ENCODE measurements at places on chromosomes 1 and 21.
A peak's percentile ranks its signal among the peaks of the same experiment; 100 is the strongest.

- no peak for DNase-seq
Measured at GRCh38 chr1:204262506-204263253, 48.9 kb upstream of the GOLT1A start.

- DNase-seq = no peak
Measured at GRCh38 chr1:227774051-227774731, 39.0 kb downstream of the SNAP47 start.

GRCh38 chr1:241637046-241637590, 3.1 kb downstream of the CHML start:
- DNase-seq = no peak

- DNase-seq = no peak
Measured at GRCh38 chr1:95118067-95118499, 928 bp downstream of the TLCD4 start.

DNA sequence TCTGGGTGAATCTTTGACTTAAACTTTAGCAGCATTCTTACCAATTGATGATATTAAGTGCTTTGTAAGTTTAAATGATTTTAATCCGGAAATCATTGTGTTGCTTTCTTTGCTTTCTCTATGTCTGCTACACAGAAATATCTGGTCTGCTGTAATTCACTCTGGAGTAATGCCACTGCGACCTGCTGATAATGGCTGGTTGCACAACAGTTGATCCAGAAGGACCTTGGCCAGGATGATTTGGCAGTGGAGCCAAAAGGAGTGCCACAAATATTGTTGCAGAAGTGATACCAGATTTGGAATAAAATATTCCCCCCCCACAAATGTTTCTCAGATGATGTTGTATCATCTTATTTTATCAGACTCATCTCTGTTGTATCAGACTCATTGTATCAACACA, 2063.9 kb downstream of the MRPL39 start:
- no peak for DNase-seq

DNA sequence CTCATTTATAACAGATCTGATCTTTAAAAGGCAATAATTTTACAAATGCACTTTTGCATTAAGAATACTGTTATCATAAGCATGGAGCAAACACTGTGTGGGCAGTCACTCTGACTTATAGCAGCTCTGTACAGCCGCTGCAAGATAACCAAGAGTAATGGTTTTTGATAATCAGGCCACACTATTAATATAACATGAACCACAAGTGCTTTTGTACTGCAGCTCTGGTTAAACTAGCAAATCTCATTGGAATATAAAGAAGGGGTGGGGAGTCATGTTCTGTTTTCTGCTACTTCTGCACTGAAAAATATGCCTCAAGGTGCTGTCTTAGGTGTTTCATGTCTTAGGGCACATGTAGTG, 357.4 kb downstream of the LMO4 start:
- DNase-seq = no peak

DNA sequence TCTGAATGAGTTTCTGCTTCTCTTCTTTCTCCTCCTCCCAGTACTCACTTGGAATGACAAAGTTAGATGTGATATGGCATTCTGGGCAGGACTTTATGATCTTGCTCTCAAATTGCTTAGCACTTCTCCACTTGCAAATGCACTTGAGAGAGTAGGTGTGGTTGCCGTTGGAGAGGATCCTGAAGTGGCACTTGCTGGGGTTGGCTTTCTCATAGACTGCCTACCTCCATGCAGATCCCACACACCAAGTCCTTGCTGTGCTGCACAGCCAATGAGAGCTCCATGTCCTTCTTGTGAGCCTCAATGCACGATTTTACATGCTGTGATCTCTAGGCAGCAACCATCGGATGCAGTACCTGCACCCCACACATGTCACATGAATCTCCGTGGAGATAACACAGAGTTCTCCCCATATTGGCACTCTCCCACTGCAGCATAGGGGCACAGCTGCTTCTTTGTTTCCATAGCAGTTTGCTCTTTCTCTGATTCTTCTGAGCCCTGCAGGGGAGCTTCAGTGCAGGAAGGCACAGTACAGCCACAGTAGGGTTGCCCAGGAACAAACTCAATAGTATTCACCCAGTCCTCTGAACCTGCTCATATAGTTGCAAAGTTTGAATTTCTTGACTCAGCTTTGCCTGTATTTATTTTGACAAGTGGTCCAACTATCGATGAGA, 45.2 kb downstream of the ZNF691 start:
- no peak for DNase-seq

DNA sequence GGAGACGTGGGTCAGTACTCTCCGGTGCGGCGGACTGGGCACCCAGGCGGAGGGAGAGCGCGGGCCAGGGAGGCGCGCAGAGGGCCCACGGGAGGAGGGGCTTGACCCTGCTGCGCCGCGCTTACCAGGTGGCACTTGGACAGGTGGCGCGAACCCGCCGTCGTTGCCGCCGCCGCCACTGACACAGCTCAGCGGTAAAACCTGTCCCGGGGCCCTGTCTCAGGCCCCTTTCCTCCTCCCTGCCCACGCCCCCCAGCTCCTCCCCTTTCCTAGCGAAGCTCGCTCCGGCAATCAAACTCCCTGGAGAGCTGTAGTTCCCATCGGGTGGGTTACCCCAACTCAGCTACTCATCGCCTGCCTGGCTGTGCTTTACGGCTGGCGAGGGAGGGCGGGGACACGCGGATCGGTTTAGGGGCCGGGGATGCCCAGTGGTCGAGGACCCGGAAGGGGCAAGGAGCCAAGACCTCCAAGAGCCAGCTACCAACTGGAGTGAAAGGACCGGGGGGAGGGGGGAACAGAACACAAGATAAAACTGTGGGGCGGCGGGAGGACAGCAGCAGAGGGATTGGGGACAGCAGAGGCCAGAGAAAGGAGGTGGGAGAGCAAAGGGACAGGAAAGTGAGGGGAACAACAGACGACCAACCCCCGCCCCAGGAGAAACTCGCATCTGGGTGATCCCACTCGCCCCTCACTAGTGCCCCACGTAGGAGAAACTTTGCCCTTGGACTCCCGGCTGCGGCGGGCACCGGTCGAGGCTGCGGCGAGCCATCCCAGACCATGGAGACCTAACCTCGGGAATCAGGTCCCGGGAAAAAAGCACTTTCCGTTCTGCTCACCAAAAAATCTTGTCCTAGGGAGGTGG, 2.9 kb downstream of the GFI1 start:
- DNase-seq = no peak

DNA sequence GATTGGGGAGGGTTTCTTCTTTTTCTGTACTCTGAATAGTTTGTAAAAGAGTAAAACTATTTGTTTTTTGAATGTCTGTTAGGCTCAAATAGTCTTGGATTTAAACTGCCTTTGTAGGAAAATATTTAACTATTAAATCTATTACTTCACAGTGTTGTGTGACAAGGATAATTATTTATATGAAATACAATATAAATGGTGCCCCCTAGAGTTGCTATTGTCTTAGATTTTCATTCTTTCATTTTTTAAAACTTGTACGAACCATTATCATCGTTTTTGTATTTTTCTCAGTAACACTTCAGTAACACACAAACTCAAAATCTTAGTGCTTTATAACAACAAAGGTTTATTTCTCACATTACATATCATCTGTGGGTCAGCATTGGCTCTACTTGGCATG, 37.4 kb downstream of the C1orf185 start:
- DNase-seq = no peak

- DNase-seq = no peak
Measured at GRCh38 chr1:210330279-210330866, 1.7 kb downstream of the HHAT start.

- no peak for DNase-seq
Measured at GRCh38 chr1:94104127-94104684, 16.7 kb downstream of the ABCA4 start.

DNA sequence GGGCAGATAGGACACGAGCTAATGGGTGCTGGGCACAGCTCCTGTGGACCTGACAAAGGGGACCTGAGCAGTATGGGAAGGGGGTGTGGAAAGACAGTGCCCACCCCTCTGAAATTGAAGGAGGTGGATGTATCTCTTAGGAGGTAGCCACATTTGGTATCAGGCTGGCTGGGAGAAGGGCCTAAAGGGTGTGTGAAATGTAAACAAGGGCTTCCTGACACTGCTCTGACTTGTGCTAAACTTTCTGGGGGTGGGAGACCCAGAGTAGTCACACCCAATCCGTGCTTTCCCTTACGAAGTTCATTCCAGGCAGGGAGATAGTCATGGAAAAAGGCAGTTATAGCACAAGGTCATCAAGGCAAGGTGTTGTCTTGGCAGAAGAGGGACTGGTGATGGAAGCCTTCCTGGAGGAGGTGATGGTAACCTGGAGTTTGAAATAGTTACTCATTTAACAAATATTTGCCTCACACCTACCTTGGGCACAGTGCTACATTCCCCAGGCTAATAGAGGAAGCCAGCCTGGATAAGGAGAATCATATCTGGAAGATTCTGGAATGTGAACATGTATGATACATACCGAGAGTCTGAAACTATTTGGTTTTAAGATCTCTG, 5.3 kb upstream of the CCDC24 start:
- no peak for DNase-seq

- DNase-seq = no peak
Measured at GRCh38 chr1:203671047-203671446, 44.4 kb downstream of the ATP2B4 start.

- no peak for DNase-seq
Measured at GRCh38 chr1:198359024-198359653, 181.3 kb downstream of the ATP6V1G3 start.

GRCh38 chr1:13540866-13541265, 27.1 kb upstream of the LRRC38 start:
- DNase-seq = no peak

DNA sequence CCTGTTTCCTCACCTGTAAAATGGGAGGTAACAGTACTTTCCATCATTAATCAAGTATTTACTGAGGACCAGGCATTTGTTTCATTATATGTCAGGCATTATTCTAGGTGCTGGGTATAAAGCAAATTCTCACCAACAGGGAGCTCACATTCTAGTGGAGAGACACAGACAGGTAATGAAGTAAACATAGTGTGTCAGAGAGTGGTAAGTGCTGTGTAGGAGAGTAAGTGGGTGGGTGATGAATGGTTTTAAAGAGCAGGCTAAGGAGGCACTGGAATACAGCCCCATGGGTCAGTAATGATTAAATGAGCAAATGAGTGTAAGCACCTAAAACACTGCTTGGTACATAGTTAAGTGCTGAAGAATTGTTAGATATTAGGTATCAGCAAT, 60.4 kb downstream of the DNTTIP2 start:
- no peak for DNase-seq

DNA sequence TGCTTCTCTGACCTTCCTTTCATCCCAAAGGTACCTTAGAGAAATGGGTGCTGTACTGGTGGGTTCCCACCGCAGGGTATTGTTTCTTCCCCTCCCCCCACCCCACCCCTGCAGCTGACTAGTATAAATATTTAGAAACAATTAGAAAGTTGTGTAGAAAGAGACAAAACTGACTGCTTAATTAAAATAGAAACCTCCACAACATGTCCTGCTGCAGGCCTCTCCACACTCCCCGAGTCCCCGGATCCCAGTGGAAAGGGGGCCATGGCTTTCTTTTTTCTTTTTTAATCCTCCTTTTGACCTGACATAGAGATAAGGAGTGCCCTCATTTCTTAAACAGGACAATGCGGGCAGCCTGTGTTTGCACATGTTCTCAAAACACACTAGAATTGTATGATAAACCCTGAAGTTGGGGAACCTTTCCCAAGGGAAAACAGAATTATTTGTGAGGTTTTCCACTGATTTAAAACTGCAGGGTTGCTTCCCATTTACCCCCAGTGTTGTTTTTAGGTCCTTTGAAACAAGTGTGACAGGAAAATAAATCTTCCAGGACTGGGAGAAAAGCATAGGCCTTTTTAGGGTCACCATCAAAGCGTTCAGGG, 1.7 kb downstream of the RHOU start:
- DNase-seq = no peak

DNA sequence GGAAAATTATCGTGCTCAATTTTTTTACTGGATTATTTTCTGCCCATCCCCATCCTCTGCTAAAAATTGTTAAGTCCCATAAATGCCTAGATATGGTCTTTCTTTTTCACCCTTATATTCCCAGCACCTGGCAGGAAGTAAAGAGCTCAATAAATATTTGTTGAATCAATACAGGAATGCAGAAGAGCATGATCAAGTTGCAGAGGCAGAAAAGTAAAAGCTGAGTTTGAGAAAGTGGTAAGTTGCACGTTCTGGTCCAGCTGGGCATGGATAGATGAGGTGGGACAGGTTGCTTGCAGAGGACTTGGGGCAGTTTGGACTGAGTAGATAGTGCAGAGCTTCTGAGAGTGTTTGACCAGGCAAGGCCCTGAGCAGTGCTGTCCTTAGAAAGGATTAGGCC, 40.1 kb downstream of the ZNF281 start:
- no peak for DNase-seq

DNA sequence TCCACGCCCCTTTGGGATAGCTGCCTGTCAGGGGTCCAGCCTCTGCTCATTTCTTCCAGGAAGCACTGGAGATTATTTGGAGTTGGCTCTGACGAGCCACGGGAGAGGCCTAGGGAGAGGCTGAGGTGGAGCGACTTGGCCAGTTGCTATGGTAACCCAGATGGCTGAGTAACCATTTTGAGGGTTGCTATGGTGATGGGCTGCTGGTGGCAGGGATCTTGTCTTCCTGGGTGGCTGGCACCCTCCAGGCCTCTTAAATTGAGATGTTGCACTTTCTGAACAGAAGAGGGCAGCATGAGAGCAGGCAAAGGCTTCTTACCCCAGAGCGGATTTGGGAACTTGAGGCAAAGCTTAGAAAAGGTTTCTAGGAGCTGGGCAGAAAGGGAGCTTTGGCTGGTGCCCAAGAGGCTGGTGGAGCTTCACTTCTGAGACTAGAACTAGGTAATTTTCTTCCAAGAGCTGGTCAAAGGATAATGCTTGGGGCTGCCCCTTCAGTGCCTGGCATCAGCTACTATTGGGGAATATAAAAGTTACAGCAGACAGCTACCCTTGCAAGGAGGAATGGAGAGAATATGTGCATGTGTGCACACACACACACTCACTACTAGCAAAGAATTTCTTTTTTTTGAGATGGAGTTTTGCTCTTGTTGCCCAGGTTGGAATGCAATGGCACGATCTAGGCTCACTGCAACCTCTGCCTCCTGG, 72.5 kb downstream of the NDUFS5 start:
- DNase-seq = peak; percentile 70

DNA sequence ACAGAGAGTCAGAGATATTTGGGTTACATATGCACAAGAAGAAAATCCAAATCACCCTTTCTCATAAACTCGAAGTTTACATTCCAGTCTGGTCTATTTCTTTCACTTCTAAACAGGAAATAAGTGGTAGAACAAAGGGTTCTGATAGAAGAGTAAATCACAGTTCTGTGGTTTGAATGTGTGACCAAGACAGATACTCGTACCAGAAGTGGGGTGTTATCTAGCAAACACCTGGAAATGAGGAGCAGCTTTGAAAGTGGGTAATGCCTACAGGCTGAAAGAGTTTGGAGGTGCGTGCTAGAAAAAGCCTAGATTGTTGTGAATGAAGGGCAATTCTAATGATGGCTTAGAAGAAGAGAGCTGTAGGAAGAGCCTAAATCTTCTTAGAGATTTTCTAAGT, 74.7 kb downstream of the FH start:
- DNase-seq = no peak

DNA sequence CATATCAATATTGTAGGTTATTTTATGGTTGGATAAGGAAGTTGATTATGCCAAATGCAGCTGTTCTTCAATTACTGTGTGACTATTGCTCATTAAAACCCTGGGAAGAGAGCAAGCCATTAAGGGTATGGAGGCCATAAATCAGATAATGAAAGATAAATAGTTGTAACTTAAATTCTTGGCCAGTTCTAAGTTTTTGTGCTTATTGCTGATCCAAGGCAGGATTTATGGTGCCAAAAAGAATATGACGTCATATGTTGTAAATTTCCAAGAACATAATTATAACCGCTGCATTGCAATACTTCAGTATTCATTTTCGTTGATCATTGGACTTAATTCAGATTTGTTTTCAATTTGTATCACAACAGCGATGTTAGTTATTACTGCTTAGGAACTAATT, 211.6 kb downstream of the LRRC40 start:
- no peak for DNase-seq

GRCh38 chr1:173095632-173096031, 44.9 kb upstream of the TNFSF18 start:
- DNase-seq = peak; percentile 65
